ENCODE measurements at places on chromosomes 3 and 15.

GRCh38 chr3:71311661-71312046, 271.9 kb downstream of the FOXP1 start:
- no peak for DNase-seq

DNA sequence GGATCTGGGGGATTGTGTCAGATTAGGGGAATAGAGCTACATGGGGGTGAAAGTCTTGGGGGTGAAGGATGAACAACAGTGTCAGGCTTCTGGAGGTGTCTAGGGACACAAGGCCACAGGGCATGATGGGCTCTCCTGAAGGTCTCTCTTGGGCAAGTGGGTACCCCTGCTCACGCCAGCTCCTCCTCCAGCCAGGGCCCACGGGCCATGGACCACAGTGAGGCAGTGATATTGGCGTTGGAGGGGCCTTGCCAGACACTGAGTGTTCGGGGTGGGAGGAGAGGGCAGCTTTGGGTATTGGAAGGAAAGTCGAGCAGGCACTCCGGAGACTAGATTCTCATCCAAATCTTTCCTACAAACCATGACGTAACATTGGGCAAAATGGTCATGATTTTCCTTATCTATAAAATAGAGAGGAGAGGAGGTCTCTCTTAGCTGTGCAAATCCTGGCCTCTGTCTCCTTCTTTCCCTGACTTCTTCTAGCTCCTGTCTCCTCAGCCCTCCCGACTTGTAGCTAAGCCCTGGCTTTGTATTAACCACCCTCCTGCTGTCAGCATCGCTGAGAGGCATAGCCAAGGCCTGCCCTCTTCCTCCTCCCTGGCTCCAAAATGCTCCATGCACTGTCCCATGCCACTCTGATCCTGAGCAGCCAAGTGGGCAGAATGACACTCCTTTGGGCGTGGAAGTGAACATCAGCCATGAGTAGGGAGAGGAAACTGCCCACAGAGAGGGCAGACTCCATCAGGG, 24.0 kb upstream of the SRP14 start:
- DNase-seq, result no peak

DNA sequence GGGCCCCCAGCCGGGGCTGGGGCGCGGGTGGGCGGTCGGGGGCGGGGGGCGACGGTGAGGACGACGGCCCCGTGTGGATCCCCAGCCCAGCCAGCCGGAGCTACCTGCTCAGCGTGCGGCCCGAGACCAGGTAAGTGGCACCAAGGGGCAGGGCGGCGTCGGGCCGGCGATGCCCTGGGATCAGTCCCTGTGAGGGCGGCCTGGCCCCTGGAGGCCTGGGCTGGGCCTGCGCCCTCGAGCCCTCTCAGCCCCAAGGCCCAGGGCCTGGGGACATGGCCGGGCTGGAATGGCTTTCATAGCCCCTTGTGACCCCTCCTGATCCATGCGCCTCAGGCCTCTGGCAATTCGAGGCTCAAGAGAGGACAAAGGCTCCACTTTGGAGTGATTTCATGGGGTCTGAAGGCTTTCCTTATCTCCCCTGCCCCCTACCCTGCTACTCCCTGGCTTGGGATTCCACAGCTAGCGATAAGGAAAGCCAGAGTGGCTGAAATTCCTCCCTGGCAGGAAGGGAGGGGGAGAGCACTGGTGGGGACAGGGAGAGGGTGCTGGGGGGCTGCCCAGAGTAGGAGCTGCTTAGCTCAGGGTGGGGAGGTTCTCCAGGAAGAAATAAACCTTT, 418 bp downstream of the ALPK3 start:
- DNase-seq, result no peak

GRCh38 chr3:129867506-129868124, 25.9 kb downstream of the TMCC1 start:
- DNase-seq, result no peak

DNA sequence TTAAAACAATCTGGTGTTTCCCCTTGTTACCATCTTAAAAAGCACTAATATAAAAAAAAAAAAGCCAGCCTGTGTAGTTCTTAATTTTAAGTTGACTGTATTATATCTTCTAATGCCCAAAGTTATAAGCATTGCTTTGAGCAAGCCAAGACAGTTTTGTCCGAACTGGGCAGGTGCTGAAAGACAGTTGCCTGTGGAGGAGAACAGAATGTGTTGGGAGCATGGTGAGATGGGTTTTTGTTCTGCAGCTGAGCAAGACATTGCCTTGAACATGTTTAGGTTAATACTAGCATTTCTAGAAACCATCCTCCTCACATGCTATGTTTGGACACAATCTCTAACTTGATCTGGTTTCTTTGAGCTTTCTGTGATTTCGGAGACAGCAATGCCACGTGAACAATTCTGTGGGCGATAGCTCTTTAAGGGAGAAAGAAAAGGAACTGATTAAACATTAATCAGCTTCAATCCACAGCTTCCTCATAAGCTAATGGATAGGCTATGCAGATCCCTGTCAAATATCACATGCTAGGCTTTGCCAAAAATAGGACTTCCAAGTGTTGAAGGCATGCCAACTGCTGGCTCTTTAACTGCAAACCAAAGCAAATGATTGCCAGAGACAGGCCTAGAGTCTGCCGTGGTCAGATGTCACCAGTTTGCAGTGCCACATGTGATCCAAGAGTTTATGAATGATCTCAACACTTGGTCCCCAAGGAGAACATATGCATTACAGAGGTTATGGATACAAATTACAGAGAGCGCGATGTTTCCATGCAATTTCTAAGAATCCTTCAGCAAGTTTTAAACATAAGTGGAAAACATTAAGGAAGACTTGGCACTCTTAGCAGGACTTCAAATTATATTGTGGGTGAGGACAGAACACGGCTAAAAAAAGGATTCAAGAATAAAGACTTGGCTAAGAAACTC, 428.1 kb downstream of the ROBO2 start:
- no peak for DNase-seq

GRCh38 chr15:38217191-38217595, 35.4 kb upstream of the SPRED1 start:
- DNase-seq, result no peak

- DNase-seq, result no peak
These were observed 3.6 kb downstream of the OXSR1 start for GRCh38 chr3:38169027-38169317.

Data from activated gamma-delta T cell treated with anti-CD3 and anti-CD28 coated beads, Interleukin-2, amount 50 U/mL, for 16 hours (primary cell).